ENCODE measurements at places on chromosomes 11 and 22.

DNA sequence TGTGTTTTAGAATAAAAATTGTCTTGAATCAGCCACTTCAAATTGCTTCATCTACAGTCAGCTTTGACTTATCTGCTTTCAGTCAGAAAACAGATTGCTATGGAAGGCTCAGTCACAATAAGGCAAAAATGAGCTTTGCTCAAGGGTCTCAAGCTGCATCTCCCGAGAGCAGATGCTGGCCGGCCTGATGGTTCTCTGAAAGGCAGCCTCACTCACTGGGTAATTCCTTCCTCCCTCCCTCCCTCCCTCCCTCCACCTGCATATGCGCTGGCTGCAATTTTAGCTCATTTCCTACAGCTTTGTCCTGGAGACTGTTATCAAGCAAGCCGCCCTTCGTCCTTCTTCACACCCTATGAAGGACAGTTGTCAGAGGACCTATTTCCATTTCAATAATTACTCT, 1.6 kb upstream of the IZUMO1R start:
- no peak for DNase-seq

GRCh38 chr11:83510530-83511460, 224.6 kb upstream of the CCDC90B start:
- DNase-seq = no peak

DNA sequence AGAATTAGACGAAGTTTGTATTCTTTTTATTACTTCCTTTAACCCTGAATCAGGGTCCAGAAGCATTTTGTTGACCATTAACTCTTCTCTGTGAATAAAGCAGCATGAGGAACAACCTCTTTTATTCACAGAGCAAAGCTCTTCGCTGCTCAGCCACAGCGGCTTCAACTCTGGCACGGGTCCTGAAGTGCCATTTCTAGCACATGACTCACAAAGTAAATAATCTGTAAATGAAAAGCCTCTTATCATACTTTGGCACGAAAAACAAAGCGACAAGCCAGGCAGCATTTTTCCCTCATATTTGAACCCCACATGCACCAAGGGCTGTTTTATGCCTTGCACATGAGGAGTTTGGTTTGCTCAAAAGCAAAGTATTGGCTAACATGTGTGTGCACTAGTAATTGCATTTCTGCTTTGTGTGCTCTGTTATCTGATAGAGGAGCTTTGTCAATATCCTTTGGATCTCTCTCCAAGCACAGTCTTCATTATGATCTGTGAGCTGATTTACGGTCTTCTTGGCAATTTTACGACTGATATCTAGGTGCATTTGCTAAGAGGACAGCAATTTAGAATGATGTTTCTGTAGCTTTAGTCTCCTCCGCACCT, 33.0 kb upstream of the APOBEC3A start:
- DNase-seq = no peak

- DNase-seq = no peak
Observed at GRCh38 chr22:42331014-42331413, 60.6 kb upstream of the TCF20 start.

GRCh38 chr11:14643697-14644225, at the start of gene PDE3B:
TSS of gene PDE3B (plus strand) at chr11:14643804. CDS start at chr11:14644076, 272 bp downstream.
- DNase-seq = peak; percentile 51

DNA sequence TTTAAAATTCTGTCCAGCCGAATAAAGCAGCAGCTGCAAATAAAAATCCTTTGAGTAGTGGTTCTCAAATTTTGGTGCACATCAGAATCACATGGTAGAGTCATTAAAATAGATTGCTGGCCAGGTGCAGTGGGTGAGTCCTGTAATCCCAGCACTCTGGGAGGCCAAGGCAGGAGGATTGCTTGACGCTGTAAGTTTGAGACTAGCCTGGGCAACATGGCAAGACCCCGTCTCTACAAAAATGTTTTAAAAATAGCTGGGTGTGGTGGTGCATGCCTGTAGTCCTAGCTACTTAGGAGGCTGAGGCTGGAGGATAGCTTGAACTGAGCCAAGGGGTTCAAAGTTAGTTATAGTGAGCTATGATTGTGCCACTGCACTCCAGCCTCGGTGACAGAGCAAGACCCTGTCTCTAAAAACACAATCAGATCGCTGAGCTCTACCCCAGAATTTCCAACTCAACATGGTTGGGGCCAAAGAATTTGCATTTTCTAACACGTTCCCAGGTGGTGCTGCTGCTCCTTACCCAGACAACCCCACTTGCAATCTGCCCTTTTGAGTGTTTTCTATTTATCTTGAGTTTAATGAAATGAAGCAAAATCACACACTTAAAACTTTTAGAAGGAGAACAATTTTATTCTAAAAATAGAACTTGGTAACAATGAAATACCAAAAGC, 48.8 kb downstream of the BIRC2 start:
- no peak for DNase-seq

DNA sequence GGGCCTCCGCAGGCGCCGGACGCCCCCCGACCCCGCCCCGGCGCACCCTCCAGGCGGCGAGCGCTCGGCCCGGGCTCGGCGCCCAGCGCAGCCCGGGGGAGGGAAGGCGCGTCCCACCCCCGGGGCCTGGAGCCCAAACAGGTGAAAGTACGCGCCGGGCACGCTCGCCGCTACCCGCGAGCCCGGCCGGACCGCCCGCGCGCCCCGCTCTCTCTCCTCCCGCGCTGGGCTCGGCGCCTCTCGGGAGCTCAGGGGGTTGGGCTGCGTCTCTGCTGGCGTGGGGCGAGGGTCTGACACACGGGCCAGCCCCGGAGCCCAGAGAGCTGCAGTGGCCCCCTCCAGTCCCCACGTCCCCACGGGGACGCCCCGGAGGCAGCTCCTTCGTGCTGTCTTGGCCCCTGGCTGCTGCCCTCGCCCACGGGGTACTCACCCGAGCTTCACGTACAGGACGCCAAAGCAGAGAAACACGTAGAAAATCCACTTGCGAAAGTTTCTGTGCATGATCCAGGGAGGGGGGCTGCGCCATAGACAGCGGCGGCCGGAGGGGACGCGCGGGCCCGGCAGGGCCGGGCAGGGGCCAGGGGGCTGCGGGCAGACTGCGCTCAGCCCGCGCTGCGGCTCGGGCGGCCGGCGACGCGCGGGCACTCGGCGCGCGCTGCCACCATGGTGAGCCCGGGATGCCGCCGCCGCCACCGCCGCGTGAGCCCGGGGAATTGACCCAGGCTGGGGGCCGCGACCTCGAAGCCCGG, 534 bp downstream of the WNT7B start:
- DNase-seq = no peak

DNA sequence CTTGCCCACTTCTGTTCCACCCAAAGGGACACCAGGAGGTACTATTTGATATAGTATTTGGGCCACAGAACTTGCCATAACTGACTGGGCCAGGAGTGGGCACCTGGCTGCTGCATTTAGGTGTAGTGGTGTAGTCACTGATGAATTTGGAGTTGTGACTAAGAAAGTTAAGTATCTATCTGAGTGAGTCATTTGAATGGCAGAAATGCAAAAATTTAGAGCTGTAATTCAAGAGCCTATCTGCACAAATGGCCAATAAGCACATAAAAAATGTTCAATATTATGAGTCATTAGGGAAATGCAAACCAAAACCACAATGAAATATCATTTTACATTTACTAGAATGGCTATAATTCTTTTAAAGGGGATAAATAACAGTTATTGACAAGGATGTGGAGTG, 14.7 kb downstream of the GLYATL2 start:
- no peak for DNase-seq

- no peak for DNase-seq
Observed at GRCh38 chr11:112971827-112972226, 10.6 kb downstream of the NCAM1 start.

DNA sequence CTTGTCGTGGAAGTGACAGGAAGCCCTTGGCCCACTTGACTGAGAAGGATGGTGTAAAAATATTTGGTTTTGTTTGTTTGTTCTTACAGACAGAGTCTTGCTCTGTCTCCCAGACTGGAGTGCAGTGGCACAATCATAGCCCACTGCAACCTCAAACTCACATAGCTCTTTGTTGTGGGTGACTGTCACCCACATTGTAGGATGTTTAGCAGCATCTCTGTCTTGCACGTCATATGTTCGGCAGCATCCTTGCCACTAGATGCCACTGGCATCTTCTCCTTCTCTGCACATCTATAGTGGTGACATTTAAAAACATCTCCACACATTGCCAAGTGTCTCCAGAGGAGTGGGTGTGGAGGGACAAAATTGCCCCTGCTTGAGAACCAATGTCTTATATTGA, 56.8 kb downstream of the PRR5L start:
- DNase-seq = no peak

GRCh38 chr11:96215110-96215782, 127.7 kb downstream of the MAML2 start:
- no peak for DNase-seq

DNA sequence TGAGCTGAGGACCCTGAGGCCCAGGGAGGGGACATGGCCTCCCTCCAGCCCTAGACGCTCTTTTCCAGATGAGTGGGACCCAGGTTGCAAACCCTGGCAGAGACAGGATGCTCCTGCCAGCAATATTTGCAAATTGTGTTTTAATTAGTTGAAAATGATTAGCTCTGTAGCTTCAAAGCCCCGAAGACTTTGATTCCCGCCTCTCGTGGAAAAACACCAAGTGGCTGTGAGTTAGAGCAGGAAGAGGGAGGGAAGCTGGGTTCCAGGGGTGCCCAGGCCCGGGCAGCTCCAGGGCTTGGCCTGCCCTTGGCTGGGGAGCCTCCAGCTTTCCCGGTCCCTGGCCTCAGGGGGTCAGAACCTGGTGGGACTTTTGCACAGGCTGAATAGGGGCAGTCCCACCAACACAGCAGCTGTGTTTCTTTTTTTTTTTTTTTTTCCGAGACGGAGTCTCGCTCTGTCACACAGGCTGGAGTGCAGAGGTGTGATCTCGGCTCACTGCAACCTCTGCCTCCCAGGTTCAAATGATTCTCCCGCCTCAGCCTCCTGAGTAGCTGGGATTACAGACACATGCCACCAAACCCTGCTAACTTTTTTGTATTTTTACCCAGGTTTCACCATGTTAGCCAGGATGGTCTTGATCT, 101.6 kb upstream of the RTL6 start:
- no peak for DNase-seq
